ENCODE measurements at places on chromosomes 6 and 20.

DNA sequence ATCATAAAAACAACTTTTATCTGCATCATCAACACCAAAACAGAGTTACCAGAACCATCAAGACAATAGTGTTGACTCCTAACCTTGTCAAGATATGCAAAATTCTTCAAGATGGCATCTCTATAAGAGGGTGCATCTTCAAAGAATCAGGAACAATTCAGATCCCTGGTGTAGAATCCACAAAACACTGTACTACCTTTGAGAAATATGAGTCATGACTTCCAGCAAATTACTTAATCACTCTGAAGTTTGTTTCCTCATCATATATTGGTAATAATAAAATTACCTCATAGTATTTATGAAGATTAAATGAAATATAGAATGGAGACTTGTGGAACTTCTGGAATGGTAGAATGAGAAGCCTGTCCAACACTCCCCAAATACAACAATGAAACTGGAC is 221.3 kb upstream of the SUPT3H start:
- no peak for DNase-seq

DNA sequence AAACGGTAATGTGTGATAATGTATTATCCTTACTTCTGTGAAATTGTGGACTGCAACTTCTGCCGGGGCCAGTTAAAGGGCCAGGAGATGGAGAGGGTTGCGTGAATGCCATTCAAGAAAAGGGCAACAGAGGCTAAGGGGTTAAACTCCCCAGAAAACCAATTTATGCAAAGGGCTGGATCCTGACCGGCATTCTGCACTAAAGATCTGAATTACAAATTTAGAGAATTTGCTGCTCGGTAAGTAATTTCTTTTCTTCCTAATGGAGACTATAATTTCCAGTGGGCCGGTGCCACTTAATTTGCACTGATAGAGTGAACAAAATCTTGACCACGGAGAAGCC is 130.1 kb downstream of the BCAS1 start:
- DNase-seq = no peak

DNA sequence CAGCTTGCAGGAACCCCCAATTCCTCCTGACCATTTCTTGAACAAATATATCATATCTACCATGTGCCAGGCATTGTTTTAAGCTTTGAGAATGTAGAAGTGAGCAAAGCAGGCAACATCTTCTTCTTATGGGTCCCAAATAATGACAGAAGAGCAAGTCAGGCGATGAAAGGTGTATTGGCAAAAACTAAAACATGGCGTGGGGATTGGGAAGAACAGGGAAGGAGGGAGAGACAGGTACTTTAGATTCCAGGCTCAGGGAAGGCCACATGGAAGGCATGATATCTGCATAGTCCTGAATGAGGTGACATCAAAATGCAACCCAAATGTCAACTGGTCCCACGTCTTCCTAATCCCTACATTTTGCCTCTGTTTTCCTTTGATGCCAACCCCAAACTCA is 187.1 kb downstream of the ZNF217 start:
- DNase-seq = no peak

DNA sequence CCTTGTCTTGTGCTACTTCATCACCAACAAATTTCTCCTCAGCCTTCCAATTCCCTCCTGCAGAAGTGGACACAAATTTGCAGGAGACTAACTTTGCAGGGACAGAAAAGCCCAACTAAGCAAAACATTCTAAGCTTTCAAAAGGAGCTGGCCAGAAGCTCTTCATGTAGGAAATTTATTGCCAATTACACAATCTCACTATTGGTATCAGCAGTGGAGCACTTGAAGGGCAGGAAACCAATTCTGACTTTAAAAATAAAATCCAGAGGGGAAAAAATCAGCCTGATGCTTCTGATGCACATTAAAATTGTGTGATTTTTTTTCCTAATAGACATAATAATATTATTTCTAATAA is 193.3 kb downstream of the LY86 start:
- DNase-seq = no peak

DNA sequence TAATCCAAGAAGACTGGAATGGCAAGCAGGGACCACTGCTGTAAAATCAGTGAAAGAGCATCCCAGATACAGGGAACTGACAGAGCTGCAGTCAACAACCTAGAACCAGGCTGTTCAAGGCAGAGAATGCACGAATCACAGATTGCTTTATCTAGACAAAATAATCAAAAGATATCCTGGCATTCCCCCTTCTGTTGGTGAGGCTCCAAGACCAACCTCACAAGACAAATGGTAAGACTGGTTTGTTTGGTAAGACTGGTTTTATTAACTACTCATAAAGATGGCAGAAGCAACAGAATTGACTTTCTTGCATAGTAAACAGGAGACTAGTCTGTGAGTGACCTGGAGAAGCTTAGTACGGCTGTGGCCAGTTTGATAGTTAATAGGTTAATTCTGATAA is 88.8 kb upstream of the AHI1 start:
- no peak for DNase-seq

DNA sequence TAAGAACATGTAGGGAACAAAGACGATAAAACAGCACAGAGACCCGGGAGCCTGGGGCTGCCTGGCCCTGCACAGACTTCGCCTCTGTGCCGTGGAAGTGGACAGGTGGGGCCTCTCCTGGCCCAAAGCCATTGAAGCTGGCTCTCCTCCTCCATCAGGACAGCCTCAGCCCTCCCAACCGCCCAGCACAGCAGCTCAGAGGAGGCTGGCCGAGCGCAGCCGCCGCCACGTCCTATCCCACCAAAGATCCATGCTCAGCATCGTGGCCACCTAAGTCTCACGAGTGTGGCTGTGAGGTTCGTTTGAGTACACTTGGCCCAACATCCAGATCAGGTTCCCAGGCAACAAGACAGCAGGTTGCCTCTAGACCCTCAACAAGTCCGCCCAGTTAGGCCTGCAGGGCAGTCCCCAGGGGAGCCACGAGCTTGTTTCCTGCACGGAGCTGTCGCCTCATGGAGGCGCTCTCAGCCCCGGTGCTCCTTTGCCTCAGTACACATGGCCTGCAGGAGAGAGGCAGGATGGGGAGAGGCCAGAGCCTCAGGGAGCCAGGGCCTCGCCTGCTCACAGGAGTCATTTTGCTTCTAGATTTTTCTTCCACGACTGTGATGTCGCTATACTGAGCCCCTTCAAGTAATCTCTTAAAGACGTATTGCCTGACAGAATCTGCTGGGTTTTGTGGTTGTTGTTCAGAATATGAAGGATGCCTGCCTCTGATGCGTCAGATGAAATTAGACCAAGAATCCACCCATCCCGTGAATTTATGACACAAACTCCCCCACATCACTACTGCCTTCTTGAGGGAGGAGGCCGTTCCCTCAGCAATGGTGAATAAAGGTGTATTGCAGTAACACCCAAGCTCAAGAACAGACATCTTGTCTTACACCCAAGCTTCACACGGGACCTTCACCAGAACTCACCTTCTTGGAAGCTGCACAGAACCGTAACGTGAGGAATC is 102.7 kb downstream of the RNASET2 start:
- DNase-seq = no peak

- DNase-seq = no peak
These were observed 38.7 kb downstream of the GSS start for GRCh38 chr20:34916774-34917354.

GRCh38 chr6:23073821-23074220 is 504.5 kb downstream of the HDGFL1 start:
- no peak for DNase-seq

DNA sequence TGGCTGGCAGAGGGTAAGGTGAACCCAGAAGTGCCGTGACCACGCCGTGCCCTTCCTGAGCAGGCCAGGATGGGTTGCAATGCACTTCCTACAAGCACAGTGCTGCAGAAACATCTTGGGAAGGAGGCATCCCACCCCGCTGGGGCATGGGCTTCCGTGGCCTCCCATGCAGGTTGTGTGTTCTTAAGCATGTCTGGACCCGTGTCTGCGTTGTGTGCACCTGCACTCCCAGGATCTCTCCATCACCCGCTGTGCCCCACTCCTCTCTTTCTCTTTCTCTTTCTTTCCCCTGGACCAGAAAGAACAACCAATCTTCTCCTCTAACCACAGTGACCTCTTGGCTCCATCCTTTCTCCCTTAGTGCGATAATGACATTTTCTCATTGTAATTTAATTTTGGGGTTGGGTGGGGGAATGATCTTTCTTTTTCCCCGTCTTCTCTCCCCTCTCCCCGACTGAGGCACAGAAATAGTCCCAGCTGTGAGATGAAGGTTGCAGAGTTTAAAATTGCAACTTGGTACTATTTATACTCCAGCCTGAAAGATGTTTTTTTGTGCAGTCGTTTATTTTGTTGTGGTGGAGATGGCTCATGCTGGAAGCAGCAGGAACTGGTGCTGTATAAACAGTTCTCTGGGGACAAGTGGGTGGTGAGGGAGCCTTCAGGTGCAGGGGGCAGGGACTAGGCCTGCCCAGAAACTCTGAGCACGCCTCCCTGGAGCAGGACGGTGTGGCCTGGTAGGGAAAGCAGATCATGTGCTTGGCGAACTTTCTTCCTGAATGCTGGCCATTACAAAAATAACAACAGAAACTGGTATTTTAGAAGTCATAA is 20.5 kb downstream of the BCAS4 start:
- DNase-seq = peak; percentile 76

DNA sequence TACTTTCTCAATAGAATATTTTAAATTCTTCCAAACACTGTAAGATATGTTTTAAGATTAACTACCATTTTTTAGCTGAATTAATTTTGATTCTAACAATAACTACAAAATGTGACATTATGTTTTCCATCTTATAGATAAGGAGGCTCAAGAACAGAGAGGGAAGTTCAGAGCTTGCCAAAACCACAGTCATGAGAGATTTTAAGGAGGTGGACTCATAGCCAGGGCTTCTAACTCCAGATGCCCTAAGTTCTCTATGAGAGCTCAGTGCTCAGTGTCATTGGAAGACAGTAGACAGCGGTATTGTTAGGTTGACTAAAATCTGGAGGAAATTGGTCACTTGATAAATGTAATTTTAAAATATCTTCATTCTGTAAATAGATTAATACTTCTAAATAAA is 144.2 kb downstream of the PACRG start:
- DNase-seq = no peak

- no peak for DNase-seq
These were observed 39.8 kb upstream of the KIF25 start for GRCh38 chr6:167957626-167958025.

DNA sequence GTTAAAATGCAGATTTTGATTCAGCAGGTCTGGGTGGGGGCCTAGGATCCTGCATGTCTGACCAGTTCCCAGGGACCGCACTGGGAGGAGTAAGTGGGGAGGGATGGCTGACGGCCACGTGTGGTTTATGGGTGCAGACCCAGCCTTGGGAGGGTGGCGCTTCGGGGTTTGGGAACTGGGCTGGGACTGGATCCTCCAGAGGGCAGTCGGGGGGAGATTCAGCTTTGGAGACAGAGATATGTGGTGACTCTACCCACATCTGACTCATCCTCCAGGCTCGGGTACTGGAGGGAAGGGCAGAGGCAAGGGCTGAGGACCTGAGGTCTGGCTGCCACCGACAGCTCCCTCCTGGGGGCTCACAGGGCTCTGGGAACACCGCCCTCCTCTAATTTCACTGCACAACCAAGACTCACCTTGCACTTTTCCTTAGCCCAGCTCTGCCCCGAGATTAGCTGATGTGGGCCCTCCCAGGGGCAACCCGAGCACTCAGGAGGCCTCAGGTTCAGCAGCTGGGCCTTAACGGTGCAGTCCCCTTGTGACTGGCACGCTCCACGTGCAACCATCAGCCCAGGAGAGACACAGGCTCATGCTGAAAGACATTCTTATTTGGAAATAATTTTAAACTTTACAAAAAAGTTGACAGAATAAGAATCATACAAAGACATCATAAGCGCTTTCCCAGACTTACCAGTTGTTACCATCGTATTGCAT is 172.8 kb upstream of the PMEPA1 start:
- peak; percentile 33 for DNase-seq

GRCh38 chr6:13184547-13184946 is 143.8 kb downstream of the TBC1D7 start:
- DNase-seq = no peak

DNA sequence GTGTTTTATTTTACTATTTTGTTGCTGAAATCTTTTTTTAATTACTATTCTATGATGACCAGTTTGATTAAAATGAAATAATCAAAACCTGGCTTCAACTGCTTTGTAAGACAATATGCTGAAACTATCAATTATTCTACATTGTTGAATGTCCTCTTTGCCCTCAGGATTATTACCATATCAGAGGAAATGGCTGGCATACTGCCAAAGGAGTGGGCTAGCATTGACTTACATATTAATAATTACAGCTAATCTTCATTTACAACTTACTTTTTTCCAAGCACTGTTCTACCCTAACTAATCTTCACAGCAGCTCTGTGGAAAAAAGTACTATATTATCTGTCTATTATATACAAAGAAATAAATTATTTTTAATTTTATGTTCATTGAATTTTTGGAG is 560.5 kb downstream of the BCKDHB start:
- DNase-seq = no peak

GRCh38 chr6:94510877-94511276 is 1066.5 kb upstream of the MANEA start:
- DNase-seq = no peak

GRCh38 chr6:168179702-168180382 is 100.8 kb upstream of the FRMD1 start:
- DNase-seq = no peak

DNA sequence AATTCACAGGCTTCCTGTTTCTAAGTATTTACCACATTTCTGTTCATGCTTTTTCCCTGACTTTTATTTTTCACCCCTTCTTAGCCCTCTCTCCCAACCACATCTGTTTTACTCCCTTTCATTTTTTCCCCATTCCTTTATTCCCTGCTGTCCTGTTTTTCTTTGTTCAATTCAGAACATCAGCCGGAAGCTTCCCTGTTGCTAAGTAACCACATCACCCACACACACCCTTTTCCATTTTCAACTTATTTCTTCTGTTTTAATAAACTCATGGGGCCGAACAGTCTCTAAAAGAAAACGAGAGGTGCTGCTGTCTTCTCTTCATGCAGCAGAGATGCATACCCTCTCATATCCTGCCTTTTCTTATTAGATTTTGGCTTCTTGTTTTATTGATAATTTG is 53.5 kb upstream of the CEP85L start:
- no peak for DNase-seq

GRCh38 chr20:13877793-13878192 is 93.0 kb downstream of the NDUFAF5 start:
- no peak for DNase-seq
